COR-L47 (cell line): ENCODE measurements at places on chromosomes 2 and 18.

DNA sequence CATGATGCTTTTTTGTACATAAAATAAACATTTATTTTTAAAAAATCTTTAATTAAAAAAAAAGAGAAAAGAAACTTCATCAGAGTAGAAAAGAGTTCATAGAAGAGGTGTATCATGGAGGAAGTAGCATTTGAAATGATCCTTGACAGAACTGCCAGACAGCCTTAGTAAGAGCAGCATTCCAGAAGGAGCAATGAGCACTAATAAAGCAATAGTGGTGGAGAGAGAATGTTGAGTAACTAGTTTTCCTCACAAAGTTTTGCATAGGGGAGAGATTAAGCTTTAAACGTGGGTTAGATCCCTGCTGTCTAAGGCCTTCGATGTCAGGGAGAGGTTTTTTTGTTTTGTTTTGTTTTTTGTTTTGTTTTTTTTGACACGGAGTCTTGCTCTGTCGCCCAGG is 29.8 kb upstream of the METTL21A start:
- no peak for DNase-seq

DNA sequence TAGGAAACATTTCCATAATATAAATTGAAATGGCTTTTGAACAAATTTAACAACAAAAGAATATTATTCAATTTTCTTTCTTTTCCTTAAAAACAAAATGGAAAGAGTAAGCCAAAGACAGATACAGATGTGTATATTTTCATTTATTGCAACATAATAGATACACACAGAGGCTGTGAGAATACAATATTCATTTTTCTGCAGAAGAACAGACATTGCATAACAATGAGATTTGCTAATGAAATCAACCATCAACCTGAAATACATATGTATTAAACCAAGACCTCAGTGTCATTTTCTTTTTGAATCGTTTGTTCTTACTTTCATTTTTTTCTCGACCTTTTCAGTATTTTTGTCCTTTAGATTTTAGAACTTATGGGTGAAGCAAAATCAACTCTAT is 95.1 kb downstream of the BAZ2B start:
- DNase-seq = no peak

GRCh38 chr18:31667185-31667584 is 17.2 kb downstream of the B4GALT6 start:
- no peak for DNase-seq

- DNase-seq = no peak
Observed at GRCh38 chr2:218985325-218986091, 524 bp upstream of the FEV start.

DNA sequence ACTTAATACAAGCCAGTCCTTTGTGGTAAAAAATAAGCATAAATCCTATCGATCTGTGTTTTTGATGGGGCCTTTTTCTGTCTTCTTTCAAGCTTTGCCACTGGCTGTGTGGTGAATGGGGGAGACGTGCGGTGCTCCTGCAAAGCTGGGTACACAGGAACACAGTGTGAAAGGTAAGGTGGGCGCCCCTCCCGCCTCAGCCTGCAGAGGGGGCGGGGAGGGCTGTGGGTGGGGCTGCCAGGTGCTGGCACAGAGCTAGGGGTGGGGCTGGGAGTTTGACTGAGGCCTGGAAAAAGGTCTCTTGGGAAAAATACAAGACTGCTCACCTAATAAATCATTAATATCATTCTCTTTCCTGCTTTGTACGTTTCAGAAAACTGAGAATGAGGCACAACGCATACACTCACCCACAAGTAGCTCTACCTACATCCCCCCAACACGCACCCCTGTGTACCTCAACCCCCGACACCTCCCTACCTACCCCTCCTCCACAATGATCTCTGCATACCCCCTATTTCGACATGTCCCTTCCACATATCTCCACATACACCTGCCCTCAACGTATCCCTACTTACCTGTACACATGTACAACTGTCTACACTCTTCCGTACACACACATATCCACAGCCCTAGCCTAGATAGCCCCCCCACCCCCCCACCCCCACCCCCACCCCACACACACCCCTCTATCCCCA is 129.7 kb upstream of the TTC39C start:
- peak; percentile 89 for DNase-seq

GRCh38 chr2:216081487-216082116 is at the start of the genes PECR and TMEM169:
Gene PECR, minus strand, starts transcription at chr2:216081809. Its CDS starts 68 bp downstream, at chr2:216081741.
Gene TMEM169, plus strand, starts transcription at chr2:216081919. Its CDS starts 14,045 bp downstream, at chr2:216095964.
- DNase-seq = peak; percentile 86

GRCh38 chr2:65754219-65754618 is 321.8 kb upstream of the SPRED2 start:
- DNase-seq = no peak

DNA sequence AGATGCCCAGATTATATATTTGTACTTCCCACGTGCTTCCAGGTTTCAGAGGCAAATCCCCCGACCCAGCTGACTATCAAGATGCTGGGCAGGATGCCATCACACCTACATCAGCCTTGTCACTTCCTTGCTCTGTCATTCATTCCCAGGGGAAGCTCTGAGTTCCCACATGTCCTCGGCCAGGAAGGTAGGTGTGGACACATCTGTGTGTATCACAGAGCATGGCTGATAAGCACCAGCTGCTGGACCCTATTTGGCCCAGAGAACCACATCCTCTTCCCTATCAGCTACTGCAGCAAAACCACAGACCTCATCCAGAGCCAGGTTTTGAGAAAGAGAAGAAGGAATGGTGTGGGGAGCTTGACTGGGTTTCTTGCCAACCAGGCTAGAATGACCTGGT is 31.9 kb upstream of the ITGA6 start:
- no peak for DNase-seq

DNA sequence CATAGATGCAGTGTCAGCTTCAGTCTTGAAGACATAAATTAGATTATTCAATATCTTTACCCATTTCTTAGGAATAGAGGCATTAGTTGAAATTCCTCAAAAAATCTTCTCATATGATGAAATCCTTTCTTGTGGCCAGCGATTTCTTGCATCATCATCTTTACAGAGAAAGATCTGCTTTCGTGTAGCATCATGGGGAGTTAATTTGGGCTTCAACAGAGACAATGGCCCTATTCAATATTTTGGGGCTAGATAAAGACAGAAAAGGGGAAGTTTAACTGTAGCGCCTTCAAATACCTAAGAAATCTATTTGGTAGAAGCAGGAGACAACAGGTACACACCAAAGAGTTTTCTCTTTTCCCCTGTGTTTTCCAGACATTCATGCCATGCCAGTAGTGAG is 73.8 kb downstream of the TGFA start:
- no peak for DNase-seq

DNA sequence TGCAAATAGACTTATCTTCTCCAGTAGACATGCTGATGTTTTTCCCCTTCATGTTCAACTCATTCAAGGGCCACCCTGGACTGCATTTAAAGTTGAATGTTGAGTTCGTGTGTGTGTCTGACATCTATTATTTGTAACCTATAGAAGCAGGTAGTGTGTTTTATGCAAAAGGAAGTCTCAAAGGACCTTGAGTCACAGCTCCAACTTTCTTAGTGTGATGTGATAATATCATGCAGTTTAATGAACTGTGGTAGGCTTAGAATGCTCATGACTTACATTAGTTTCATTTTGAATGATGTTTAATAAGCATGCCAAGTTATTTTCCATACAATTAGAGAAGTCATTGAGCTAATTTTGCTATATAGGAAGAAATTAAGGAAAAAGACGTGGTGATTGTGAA is 67.9 kb downstream of the CERS6 start:
- no peak for DNase-seq

DNA sequence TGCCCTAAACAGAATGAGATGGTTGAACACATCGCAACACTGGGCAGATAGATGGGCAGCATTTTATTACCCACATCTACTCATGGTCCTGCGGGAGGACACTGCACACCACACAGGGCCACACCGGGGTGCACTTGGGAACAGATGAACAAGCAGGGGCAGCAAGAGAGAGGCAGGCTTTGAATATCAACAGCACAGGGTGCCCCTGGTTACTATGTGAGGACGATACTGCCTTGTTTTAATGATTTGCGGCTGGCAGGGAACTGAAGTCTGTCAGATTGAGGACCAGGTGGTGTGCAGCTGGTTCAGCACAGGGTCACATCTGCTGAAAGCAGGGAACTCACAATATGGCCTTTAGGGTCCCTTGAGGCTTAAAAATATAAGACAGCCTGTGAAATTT is 195.7 kb downstream of the PIEZO2 start:
- no peak for DNase-seq

- DNase-seq = no peak
Observed at GRCh38 chr2:43958397-43959275, 37.2 kb downstream of the LRPPRC start.

- no peak for DNase-seq
Observed at GRCh38 chr2:118582058-118582457, 265.4 kb downstream of the EN1 start.

- no peak for DNase-seq
Observed at GRCh38 chr2:23360571-23361125, 24.3 kb upstream of the KLHL29 start.
